Fibroblast of skin of back (primary cell): ENCODE measurements at places on chromosomes 7 and 10.

GRCh38 chr7:149423449-149424110, 37.3 kb downstream of the ZNF777 start:
- no peak for DNase-seq

DNA sequence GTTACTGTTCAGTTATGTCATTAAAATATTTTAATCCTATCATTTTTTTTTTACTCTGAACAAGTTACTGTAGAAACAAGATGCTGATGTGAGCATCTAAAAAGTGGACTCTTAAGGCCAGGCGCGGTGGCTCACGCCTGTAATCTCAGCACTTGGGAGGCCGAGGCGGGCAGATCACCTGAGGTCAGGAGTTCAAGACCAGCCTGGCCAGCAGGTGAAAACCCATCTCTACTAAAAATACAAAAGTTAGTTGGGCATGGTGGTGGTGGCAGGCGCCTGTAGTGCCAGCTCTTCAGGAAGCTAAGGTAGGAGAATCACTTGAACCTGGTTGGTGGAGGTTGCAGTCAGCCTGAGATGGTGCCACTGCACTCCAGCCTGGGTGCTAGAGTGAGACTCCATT, 2.9 kb downstream of the WAC start:
- DNase-seq: no peak

- DNase-seq: no peak
These were observed 108.5 kb downstream of the EVX1 start for GRCh38 chr7:27351137-27351536.

- DNase-seq: no peak
These were observed 750.7 kb downstream of the SORCS3 start for GRCh38 chr10:105391670-105392351.

DNA sequence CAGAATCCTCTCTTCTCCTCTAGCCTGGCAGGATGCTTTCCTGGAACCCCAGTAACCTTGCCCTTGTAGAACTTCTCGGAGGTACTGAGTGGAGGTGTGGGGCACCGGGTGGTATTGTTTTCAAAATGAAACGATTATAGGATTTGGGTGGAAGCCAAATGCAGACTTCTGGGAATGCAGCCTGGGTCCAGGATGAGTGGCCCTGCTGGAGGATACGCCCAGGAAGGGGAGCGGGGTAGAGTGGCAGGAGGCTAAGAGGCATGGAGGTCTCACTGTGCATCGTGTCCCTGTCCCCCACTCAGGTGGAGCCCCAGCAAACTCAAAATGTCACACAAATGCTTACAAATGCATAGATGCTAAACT, 109.1 kb upstream of the PPIF start:
- no peak for DNase-seq

DNA sequence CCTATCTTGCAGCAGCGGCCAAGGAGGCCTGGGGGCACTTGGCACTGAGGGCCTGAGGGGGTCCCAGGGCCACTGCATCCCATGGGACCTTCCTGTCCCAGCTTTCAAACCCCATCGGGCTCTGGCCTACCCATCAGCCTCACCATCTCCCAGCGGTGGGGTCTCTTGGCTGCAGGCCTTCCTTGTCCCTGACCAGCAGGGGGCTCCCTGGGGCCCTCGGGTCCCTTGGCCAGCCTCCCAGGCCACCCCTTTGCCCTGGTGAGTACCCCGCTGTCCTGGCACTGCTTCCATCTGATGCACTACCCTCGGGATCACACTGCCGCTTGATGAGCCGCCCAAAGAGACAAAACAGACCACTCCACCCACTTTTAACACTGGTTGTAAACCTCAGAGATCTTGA, 43.5 kb downstream of the YKT6 start:
- peak; percentile 4 for DNase-seq

GRCh38 chr10:31350891-31351290, 31.9 kb downstream of the ZEB1 start:
- DNase-seq: no peak

GRCh38 chr10:5896208-5897052, 6.4 kb downstream of the FBH1 start:
- DNase-seq: no peak

GRCh38 chr7:146875237-146875785, 758.7 kb downstream of the CNTNAP2 start:
- no peak for DNase-seq

- no peak for DNase-seq
These were observed 5.5 kb downstream of the ELOVL3 start for GRCh38 chr10:102231357-102232318.

- no peak for DNase-seq
These were observed 167.7 kb upstream of the CCDC6 start for GRCh38 chr10:60073781-60074656.

GRCh38 chr10:9260690-9261089, 1206.2 kb downstream of the GATA3 start:
- DNase-seq: no peak

- peak; percentile 88 for DNase-seq
These were observed 177.1 kb downstream of the DGKI start for GRCh38 chr7:137669706-137670105.
